Skin of body (tissue), 3 donors: ENCODE measurements at places on chromosomes 16 and 17.

DNA sequence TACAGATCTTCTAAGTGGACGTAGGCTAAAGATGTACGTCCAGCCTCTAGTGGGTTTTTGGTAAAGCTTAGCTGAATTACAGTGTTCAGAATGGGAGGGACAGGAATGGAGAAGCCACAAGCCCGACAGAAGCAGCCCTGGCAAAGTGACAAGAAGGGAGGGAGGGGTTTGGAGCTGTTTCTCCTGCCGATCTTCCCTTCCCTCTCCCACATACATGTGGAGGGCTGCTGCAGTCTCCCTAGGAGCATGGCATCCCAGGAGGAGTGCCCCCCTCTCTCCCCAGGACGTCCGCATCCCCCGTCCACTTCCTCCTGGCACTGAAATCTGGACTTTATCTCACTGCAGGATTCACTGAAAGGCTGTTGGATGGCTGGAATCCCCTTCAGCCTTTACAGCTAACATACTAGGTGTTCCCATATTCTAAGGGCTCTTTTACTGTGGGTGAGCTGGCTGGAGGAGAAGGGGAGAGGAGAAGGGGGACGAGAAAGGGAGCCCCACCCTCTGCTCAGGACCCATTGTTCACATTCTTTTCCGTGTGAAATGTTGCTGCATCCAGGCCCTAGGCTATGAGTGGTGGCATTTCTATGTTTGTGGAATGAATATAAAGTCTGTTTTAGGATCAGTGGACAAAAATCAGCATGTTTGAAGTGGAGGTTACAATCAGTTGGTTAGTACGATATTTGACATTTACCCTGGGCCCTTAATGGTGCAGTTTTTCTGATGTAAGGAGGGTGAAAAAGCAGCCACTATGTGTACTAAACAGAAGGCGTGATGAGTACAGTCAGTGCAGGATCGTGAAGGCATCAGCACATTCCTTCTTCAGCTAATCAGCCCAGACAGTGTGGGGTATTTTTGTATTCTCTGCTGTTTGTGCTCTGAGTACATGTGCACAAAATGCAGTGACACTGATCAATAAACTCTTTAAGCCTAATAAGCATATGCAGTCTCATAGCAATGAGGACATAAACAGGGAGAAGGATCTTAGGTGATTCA is 94.6 kb downstream of the SPECC1 start:
- peak; percentile 53 for DNase-seq

DNA sequence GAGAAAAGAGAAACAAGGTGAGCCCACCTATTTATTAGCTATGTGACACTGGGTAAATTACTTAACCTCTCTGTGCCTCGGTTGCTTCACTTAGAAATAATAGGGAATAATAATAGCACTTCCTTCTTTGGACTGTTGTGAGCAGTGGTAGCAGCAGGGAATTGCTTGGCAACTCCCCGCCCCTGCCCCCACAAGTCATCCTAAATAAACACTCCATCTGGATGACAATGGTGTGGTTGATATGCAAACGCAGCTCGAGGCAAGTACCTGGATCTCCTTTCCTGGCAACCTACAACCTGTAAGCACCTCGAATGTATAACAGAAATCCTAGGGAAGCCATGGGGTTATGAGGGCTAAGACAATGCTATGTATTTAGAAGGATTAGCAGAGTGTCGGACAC is 9.1 kb downstream of the TEKT3 start:
- DNase-seq: no peak

GRCh38 chr17:39014044-39014794 is 47.0 kb upstream of the FBXO47 start:
- DNase-seq: no peak

- DNase-seq: no peak
Observed at GRCh38 chr16:49484451-49484849, 110.8 kb downstream of the C16orf78 start.

- peak; percentile 6 for DNase-seq
Observed at GRCh38 chr17:80650751-80651518, 106.3 kb downstream of the RPTOR start.

- no peak for DNase-seq
Observed at GRCh38 chr16:22784690-22785214, 29.2 kb upstream of the HS3ST2 start.

- peak; percentile 27 for DNase-seq
Observed at GRCh38 chr17:57518587-57519581, 226.2 kb downstream of the CCDC182 start.

DNA sequence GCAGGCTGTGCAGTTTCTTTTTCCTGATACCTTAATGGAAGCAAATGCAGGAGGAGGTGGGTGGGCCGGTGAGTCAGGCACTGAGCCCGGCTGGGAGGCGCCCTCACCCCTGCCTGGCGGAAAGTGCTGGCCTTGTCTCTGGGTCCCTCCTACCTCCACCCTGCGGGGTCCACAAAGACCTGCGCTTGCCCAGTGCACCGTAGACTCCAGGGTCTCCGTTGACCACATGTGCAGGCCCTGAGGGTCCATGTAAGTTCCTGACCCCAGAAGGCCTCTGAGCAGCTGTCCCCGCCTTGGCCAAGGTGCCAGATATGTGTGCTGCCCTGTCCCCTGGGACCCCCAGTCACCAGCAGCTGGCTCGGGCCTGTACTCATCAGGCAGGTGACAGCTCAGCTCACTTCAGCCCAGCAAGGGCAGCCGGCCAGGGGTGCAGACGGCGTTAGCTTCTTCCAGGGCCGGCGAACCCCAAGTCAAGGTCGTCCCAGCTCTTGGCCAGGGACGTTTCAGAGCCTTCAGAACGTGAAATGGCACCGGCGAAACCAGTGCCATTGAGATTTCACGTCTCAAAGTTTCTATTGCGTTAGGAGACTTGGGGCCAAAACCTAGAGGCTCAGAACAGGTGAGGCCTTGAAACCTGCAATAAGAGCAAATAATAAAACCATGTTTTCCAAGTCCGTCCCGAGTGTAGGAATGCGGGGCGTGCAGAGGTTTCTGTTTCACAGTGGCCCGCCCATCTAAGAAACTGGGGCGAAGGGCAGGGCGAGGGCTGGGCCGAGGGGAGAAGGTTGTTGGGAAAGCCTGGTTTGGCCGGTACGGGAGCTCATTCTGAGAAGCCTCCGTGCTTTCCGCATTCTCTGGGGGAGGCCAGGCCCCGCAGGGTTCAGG is 12.1 kb downstream of the METRNL start:
- DNase-seq: no peak

- DNase-seq: no peak
Observed at GRCh38 chr17:63709110-63709509, 9.2 kb upstream of the LIMD2 start.

DNA sequence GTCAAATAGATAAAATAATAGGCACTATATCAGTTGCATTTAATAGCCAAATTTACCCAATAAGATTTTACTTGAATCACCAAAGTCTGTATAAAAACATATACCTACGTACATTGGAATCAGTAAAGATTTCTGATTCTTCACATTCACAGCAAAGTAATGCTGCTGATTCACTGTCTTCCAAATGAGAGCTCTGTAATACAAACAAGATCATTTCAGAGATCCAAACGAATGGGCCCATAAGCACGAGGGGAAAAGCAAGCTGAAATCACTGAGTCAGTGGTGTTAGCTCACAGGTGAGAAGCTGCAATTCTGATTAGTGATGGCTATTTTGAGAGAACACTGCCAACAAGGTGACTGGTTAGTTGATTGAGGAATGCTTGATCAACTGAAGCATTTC is 81.3 kb downstream of the SSH2 start:
- DNase-seq: no peak

- DNase-seq: no peak
Observed at GRCh38 chr17:33858121-33858520, 397.0 kb upstream of the CCL2 start.

DNA sequence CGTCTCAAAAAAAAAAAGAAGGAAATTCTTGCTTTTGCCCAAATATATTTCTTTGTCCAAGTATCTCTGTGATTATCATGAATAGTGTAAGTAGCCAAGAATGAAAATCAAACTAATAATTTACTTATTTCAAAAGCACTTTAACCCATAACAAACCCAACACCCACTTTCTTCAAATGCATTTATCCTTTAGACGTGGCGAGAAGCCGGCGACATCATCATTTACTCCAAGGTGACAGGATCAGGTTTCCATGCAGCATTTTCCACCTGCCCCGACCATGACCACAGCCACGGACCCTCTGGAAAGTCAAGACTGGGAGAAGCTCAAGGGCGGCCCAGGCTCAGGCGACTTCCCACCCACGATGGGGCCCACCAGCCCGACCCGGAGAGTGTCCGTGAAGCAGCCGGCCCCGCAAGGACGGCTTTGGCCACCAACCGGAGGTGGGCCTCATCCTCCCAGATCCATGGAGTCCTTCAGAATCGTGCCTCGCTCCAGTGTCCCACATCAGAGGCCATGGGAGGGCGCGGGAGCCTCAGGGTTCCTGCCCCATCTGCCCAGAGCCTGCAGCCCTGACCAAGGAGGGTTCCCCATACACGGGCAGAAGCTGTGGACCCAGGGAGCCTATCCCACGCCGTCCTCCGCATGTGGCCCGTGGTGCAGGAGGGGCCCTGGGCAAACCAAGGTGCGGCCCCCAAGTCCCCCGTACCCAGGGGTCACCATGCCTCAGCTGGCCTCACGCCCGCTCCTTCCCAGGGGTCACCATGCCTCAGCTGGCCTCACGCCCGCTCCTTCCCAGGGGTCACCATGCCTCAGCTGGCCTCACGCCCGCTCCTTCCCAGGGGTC is 18.7 kb downstream of the UTS2R start:
- DNase-seq: no peak

DNA sequence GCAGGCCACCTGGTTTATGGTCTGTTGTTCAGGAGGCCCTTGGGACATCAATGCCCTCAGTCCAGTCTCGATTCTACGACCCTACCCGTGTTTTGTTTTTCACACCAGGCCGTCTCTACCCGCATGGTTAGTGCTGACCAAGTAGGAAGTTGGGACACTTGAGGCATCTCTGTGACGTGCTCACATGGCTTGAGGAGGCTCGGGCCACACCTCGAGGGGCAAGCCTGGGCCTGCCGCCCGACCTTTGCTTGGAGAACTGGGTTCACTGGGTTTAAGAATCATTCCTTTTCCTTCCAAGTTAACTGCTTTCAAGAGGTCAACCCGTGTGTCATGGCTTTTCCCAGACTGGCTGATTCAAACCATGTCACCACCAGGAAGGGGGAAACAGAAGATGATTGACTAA is 86.8 kb downstream of the CMIP start:
- DNase-seq: no peak

GRCh38 chr16:51181503-51181811 is 30.4 kb upstream of the SALL1 start:
- no peak for DNase-seq

DNA sequence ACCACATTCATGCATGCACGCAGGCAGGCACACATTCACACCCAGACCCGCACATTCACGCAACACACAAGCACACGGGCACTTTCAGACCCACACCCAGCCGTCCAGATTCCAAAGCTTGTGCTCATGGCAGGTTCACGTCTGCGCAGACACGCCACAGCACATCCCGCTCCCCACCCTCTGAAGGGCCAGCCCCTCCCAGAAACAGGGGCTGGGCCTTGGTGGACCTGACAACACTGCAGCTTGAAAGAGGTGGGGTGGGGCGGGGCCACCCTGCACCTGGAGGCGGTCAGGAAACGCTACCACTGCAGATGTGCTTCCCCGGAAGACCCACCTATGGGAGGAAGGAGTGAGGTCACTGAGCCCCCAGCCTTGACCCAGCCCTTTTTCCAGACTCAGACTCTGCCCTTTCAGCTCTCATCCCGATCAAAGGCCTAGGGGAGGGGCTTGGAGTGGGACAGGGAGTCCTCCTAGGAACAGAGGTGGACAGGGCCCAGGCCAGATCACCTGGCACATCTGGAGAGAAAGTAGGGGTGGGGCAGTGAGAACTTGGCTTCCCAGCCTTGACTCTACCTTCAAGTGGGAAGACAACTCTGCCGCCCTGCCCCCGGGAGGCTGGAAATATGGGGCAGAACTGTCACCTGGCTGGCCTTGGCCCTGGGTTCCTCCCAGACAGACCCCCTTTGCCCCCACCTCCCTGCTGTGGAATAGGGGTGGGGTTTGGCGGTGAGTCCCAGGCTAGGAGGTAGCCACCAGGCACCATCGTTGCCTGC is 11.0 kb downstream of the P3H4 start:
- no peak for DNase-seq

DNA sequence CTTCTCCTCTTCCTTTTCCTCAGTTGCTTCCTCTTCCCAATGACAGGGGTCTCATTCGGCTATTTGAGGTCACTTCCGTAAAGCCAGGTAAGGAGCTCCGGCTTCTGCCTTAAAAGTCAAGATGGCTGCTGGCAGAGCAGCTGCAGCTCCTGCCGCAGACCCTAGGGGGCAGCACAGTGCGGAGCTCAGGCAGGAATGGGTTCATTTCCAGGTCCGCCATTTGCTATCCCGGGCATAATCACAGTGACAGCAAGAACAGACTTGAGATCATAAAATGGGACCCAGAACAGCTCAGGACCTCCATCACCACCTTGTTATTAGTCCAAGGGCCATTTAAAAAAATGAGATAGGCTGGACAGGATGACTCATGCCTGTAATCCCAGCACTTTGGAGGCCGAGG is 199.5 kb downstream of the ZNF18 start:
- DNase-seq: no peak

- peak; percentile 15 for DNase-seq
Observed at GRCh38 chr17:36591434-36592315, at the start of gene DHRS11. Gene DHRS11, plus strand, starts transcription at chr17:36591879. Its CDS starts 131 bp downstream, at chr17:36592010.

DNA sequence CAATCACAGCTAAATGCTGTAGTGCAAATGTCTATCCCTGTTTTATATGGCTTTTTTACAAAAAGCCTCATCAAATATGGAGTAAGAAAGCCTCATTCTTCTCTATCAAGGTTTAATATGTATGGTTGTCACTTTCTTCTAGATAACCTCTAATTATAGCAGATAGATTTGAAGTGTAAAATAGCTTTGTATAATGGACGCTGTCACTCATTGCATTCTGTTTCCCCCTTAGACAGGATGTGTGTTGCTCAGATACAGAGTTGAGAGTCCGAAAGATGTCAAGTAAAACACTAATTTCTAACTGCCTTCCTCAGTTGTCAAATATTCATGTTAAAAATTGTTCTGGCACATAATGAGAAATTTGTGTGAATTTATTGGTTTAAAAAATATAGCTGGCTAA is 88.0 kb downstream of the NLK start:
- no peak for DNase-seq

GRCh38 chr16:85491798-85492294 is 121.3 kb upstream of the GSE1 start:
- no peak for DNase-seq

- no peak for DNase-seq
Observed at GRCh38 chr16:51967646-51968045, 579.3 kb downstream of the TOX3 start.

GRCh38 chr16:88543230-88543813 is 26.9 kb upstream of the ZC3H18 start:
- no peak for DNase-seq

DNA sequence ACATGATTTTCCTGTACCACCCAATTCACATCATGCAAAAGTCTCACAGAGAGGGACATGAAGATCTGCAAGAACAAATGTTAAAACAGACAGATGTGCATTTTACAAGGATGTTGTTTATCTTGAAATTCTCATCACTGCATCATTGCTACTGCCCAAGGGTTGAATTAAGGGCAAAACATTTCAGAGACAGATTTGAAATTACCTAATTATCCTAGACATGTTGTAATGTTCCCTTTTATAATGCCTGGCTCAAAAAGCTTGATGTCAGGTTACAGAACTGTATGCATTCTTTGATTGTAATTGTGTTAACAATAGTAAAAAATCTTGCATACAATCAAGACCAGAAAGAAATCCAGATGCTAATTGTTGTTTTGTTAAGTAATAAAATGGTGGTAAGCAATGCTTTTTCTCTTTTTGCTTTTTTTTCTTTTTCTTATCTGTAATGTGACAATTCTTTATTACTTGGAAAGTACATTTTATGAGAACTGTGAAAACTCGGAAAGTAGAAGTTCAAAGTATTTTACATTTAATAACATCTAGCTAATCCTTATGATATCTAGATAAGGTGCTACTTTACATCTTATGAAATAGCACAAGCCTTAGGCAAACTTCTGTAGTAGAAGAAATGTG is 3.6 kb upstream of the DUSP14 start:
- DNase-seq: no peak
